Transverse colon (tissue), 4 donors: ENCODE measurements at places on chromosomes 7 and 10.

- H3K4me3 ChIP-seq, result no peak overlapping the region
- no peaks in the 10 kb centered on the region for H3K36me3 ChIP-seq
- H3K27ac ChIP-seq, result no peak overlapping the region
- H3K27me3 ChIP-seq, result no peaks in the 10 kb centered on the region
Observed at GRCh38 chr7:95871075-95871848, 98.9 kb downstream of the DYNC1I1 start.

- H3K36me3 ChIP-seq, result no peaks in the 10 kb centered on the region
- DNase-seq, result peak; percentile 21
- H3K4me1 ChIP-seq, result peaks cover 19% of the 10 kb centered on the region
- peak overlapping the region; percentile 66 for H3K27ac ChIP-seq
- no peaks in the 10 kb centered on the region for H3K27me3 ChIP-seq
Observed at GRCh38 chr7:108079648-108080591, 50.2 kb downstream of the LAMB4 start.

DNA sequence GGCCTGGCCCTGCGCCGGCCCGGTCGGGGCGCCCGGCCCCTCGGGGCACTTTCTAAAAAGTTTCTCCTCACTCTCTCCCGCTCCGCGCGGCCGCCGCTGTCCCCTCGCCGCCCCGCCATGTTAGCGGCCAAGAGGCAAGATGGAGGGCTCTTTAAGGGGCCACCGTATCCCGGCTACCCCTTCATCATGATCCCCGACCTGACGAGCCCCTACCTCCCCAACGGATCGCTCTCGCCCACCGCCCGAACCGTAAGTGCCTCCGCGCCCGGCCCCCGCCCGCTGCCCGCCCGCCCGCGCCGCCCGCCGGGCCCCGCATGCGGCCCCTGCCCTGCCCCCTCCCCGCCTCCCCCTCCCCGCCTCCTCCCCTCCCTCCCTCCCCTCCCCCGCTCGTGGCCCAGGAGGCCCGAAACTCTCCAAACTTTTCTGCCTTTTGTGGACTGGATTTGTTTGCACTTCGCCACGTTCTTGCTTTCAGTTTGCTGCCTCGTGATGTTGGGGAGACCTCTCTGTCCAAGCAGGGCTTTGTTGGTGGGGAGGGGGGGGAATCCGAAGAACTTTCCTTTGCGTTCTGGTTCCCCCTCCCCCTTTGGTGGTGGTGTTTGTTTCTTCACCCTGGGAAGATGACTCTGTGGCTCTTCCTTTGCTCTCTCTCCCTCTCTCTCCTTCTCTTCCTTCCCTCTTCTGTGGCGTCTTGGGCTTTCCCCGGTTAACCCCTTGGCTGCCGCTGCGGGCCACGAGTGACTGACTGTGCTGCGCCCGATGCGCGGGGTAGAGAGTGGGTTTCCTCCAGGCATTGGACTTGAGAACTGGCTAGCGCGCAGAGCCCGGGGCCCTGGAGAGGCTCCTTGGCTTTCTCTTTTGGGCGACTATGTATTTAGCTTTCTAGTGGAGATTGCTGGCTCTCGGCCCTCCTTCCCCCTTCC, 1.6 kb downstream of the TCF7L2 start:
- DNase-seq, result peak; percentile 67
- H3K27ac ChIP-seq, result peak overlapping the region; percentile 95
- peak overlapping the region; percentile 70 for H3K4me3 ChIP-seq

GRCh38 chr7:100372256-100372655, 1.0 kb upstream of the PILRA start:
- H3K27me3 ChIP-seq, result no peaks in the 10 kb centered on the region
- no peak overlapping the region for H3K4me3 ChIP-seq
- H3K27ac ChIP-seq, result no peak overlapping the region

- H3K27ac ChIP-seq, result no peak overlapping the region
- H3K4me1 ChIP-seq, result no peaks in the 10 kb centered on the region
- no peaks in the 10 kb centered on the region for H3K27me3 ChIP-seq
- no peak for DNase-seq
Observed at GRCh38 chr7:29265208-29265923, 70.8 kb downstream of the CHN2 start.

DNA sequence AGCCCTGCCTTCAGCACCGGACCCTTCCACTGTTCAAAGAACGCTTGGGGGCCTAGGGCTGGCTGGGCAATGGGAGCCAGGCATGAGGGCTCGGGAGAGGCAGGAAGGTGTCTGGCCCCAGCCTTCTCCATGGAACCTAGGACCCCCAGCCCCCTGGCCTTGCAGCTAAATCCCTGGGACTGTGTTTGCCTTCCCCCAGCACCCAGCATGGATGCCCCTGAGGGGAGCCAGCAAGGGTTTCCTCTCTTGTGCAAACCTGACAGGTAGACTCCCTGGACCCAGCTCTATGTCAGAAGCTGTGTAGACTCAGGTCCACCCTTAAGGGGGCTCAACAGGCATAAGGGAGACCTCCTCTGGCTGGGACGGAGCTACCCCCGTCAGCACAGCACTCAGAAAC, 288.0 kb downstream of the GRID1 start:
- H3K4me1 ChIP-seq, result no peaks in the 10 kb centered on the region
- no peak overlapping the region for H3K27ac ChIP-seq
- H3K4me3 ChIP-seq, result no peak overlapping the region
- H3K36me3 ChIP-seq, result no peaks in the 10 kb centered on the region

GRCh38 chr10:133024704-133025557, 62.8 kb upstream of the ADGRA1 start:
- DNase-seq, result no peak
- H3K4me3 ChIP-seq, result no peak overlapping the region

GRCh38 chr10:54607983-54608382, 193.0 kb downstream of the PCDH15 start:
- no peaks in the 10 kb centered on the region for H3K4me1 ChIP-seq
- H3K4me3 ChIP-seq, result no peak overlapping the region
- no peaks in the 10 kb centered on the region for H3K36me3 ChIP-seq
- DNase-seq, result no peak
- no peaks in the 10 kb centered on the region for H3K27me3 ChIP-seq
